Esophagus squamous epithelium (tissue), 5 donors: ENCODE measurements at places on chromosomes 13 and 19. TPM values are rescaled to one million over a fixed set of nuclear protein-coding genes. Genes with fewer than 3 reads are reported as not detected.

The ZNF835 gene
- 0.22 TPM for total RNA-seq

The TRAPPC5 gene
- total RNA-seq = 67.3 TPM

The CXCL17 gene
- total RNA-seq = 19.3 TPM

The ZSCAN18 gene
- total RNA-seq = 21.4 TPM

The PINLYP gene
- total RNA-seq = 12.0 TPM

The ZIK1 gene
- total RNA-seq = 0.38 TPM

The NCCRP1 gene
- total RNA-seq = 299 TPM

The SELENOV gene
- total RNA-seq = not detected

The DPF1 gene
- not detected for total RNA-seq

The ZNF416 gene
- 6.5 TPM for total RNA-seq

The DHPS gene
- 53.6 TPM for total RNA-seq

The FXYD7 gene
- not detected for total RNA-seq

The WDR88 gene
- total RNA-seq = not detected

The ZNF90 gene
- 2.0 TPM for total RNA-seq

The ZNF575 gene
- not detected for total RNA-seq

The OR1I1 gene
- not detected for total RNA-seq

The TUBB4A gene
- 7.8 TPM for total RNA-seq

The MRI1 gene
- total RNA-seq = 38.5 TPM
